ENCODE measurements at places on chromosomes 5 and 9.

DNA sequence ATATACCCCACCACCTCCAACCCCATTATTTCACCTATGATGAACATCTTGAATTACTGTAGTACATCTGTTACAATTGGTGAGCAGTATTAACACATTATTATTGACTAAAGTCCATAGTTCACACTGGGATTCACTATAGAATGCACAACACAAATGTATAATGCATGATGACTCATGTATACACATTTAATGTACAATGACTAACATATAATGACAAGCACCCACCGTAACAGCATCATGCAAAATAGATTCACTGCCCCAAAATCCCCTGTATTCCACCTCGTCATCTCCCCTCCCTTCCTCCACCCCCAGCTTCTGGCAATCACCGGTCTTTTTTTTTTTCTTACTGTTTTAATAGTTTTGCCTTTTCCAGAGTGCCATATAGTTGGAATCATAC lies 47.1 kb upstream of the NEK6 start:
- DNase-seq, result peak; percentile 14

DNA sequence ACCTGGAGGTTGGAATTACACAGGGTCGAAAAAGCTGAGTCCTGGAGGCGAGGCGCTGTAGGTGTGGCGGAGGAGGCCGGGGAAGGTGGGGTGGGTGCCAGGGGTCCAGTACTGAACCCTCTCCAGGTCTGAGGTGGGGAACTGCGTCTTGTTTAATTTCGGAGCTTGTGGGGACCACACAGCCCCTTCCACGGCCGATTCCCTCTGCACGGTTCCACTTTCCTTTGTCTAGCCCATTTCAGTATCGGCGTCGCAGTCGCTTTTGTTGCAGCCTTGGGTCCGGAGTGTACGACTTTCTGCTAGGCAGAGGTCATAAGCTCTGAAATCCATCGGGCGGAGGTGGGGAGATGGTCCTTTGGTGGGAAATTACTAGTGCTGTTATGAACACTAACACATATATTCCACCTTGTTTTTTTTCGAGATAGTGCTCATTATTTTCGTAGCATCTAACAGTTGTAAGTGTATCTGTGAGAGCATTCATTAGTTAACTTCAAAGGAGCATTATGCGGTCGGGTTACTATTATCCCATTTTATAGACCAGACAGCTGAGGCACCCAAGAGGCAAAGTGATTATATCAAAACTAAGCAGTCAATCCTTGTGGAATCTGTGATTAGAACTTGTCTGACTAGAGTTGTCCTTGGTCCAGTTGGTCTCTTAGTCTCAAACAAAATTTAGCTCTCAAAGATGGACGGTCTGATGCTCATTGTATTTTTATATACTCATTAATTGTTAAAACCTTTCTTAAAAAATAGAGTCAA lies 737 bp downstream of the RNF180 start:
- DNase-seq, result no peak

DNA sequence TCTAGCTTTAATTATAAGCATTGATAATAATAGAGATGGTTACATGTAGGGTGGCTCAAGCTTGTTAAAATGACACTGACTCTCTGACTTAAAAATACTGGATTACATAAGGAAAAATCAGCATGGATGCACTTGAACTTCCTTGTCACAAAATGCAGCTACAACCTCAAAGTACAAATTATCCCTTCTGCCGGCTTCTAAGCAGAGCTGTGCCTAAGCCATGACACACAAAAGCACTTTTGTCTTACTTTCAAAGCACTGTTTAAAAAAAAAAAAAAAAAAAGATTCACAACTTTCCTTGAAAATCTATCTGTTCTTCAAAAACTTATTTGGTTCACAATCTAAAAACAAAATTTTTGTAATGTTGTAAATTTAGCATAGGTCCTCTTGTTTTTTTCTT lies 36.4 kb upstream of the ZFAND5 start:
- DNase-seq, result no peak

GRCh38 chr9:90029386-90029785 lies 424.6 kb downstream of the GADD45G start:
- no peak for DNase-seq

DNA sequence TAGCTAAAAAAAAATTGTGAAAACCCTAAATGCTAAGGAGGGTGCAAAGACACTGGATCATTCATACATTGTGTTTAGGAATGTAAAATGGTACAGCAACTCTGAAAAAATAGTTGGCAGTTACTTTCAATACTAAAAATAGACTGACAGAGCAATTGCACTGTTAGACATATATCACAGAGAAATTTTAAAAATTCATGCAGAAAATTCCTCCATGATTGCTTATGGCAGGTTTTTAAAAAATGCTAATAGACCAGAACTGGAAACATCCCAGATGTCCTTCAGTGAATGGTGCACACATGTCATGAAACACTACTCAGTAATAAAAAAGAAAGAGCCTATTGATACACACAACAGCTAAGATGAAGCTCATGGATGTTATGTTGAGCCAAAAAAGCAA lies 349.8 kb upstream of the DAB2 start:
- no peak for DNase-seq

DNA sequence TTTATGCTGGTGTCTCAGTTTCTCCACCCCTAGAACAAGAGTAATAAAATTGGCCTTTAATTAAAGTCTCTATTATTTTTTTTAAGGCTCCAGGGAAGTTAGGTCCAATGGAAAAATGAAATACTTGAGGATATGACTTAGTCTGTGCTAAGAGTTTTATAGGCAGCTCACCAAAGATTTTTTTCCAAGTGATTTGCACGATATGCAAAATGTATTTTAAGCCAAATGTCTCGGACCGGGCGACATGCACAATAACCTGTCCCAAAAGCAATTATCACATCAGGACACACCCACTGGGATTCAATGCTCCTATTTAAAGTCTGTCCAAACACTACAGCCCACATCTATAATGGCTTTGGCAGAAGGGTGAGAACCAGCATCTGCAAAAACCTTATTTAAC lies 136.1 kb upstream of the ANKH start:
- no peak for DNase-seq

DNA sequence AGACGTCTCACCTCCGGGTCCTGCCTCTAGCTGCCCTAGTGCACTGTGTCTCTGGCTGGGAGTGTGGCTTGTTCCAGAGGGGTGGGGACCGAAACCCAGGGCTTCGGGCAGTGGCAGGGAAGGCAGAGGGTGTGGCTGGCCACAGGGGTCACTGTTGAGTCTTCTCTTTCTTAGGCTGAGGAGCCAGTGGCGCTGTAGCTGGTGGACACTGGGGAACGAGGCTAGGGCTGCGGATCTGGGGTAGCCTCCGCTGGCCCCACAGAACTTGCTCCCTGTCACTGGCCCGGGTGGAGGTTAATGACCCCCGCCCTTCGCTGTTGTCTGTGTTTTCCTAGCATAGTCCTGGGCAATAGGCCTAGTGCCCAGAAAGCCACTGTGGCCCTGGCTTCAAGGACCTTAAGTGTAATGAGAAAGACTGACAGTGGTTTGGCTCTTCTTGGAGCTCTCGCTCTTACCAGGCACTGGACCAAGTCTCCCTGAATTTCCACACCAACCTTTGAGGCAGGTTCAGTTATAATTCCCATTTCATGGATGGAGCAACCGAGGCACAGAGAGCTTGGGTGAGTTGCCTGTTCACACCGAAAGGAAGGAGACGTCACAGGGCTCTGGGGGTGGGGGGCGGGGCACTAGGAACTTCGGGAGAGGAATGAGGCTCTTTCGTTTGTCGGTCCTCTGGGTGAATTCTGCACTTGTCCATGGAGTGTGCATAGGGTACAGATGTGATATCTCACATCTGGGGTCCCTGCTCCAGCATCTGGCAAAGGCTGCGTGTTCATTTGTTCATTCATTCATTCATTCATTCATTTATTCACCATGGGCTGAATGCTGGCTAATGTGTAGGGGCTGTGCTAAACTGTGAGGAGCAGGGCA lies 4.8 kb upstream of the IER5L start:
- no peak for DNase-seq

GRCh38 chr9:137552022-137552768 lies 516 bp downstream of the MRPL41 start:
- no peak for DNase-seq

DNA sequence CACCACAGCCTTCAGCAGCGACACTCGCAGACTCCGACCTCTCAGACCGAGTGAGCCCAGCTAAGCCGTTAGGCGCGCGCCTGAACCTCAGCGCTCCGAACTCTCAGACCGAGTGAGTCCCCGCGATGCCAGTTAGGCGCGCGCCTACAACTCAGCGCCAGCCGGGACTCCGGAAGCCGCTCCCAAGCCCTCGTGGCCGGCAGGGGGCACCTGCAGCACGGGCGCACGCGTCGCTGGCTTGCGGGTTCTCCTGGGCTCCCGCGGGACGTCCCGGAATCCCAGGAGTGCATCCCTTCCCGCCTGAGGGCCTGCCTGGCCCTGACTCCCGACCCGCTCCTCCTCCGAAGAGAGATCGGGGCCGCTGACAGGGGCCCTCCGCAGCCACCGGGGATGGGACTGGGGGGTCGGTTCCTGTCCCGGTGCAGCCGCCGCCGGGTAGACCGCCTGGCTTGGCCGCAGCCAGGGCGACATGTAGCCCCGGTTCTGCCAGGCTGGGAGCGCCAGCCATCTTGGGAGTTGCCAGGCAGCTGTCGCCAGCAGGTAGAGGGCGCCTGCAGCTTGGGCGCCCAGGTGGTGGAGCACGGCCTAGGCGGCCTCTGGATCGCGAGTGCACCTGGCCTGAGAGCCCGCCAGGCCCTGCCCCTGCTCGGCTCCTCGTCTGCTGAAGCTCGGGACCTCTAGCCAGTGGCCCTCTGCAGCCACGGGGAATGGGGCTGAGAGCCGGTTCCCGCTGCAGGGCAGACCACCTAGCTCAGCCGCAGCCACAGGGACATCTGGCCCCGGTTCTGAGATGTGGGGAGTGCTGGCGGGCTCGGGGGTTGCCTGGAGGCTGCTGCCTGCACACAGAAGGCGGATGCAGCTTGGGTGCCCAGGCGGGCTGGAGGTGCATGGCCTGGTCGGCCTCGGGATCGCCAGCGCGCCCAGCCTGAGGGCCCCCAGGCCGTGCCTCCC lies at the start of gene ANKRD18A:
Gene ANKRD18A (minus strand): TSS at position 114 of the 951 bp plus-strand sequence. CDS start 311 bp downstream, outside the sequence.
- peak; percentile 78 for DNase-seq

- DNase-seq, result no peak
Measured at GRCh38 chr5:9544056-9544455, 1.8 kb downstream of the SEMA5A start.

DNA sequence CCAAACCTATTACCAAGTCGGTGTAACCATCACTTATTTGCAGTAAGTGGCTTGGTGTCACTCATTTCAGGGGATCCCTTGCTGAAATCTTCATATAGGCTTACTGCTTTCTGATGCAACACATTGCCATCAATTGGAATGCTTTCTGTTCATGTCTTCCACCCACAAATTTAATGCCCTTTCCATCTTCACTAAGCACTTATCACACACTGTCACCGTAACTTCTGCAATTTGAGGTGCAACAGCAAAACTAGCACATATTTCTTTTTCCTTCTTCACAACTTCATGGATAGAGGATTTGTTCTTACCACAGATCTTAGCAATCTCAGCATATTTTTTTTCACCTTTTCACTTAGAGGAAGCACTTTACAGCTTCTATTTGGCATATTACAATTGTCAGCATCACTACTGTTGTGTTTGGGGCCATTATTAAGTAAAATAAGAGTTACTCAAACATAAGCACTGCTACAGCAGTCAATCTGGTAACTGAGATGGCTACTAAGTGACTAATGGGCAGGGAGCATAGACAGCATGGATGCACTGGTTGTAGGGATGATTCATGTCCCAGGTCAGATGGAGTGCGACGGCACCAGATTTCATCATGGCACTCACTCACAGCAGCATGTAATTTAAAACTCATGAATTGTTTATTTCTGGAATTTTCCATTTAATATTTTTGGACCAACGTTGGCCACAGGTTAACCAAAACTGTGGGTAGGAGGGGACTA lies 70.1 kb downstream of the PIP5K1B start:
- peak; percentile 65 for DNase-seq

DNA sequence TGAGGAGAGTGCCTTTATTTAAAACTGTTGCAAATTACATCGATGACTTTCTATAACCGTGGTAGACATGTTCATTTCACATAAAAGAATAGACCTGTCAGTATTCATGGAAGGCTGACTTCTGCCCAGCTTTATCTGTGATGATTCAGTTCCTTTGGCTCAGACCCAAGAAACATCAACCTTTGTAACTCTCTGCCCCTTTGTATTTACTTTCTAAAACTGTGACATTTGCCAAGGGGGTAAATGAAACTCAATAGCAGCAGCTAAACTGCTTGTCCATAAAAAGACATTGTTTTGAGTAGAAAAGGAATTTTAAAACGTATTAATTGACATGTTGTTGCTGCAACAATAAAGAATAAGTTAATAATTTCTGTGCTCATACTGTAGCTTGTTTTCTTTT lies 137.8 kb upstream of the ANKH start:
- DNase-seq, result peak; percentile 84

GRCh38 chr5:8827696-8828095 lies 718.2 kb downstream of the SEMA5A start:
- peak; percentile 52 for DNase-seq

GRCh38 chr9:103661663-103662062 lies 432.4 kb upstream of the SMC2 start:
- DNase-seq, result no peak

- peak; percentile 58 for DNase-seq
Measured at GRCh38 chr9:113673726-113674125, 202.4 kb upstream of the ZNF618 start.

GRCh38 chr5:57684299-57684702 lies 201.7 kb upstream of the ACTBL2 start:
- no peak for DNase-seq

- no peak for DNase-seq
Measured at GRCh38 chr5:176781054-176781375, 29.3 kb upstream of the UNC5A start.

DNA sequence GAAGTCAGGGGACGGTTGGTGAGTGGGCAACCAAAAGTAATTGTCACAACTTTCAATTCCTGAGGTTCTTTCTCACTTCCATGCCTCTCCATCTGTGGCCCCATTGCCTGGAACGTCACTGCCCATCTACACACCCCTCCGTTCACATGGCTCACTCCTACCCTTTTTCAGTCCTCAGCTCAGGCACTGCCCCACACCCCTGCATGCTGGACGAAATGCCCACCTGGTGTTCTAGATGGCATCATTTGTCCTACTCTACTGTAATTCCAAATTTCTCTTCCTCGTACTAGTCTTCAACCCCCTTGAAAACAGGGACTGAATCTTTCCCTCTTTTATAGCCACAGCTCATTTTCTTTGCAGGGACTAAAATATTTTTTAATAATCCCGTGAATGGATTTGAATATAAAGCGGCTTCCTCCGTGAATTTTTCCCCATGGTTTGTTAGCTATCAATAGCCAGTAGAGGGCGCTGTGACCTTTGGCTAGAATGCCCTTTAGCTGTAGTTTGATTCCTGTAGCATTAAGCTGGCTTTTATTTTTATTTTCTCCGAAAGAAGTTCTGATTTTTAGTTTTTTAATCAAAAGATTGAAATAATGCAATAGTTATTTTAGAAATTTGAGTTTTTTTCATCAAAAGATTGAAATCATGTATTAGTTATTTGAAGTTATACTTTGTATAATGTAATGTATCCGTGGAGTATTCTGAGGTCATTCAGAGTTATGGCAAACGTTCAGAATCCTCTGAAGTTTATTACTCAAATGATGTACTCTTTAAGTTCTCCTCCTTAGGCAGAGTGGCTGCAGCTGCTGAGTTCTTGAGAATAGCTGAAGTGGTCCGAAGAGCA lies 232.1 kb downstream of the SH3GL2 start:
- peak; percentile 85 for DNase-seq

GRCh38 chr9:117714282-117714681 lies 10.1 kb downstream of the TLR4 start:
- DNase-seq, result no peak

GRCh38 chr5:155649666-155650065 lies 636.1 kb downstream of the KIF4B start:
- no peak for DNase-seq

- DNase-seq, result no peak
Measured at GRCh38 chr5:36111238-36111637, 40.4 kb downstream of the LMBRD2 start.

GRCh38 chr5:130868186-130868840 lies 296.7 kb downstream of the HINT1 start:
- no peak for DNase-seq
